SK-MEL-5 (cell line): ENCODE measurements at places on chromosomes 5 and 9.

GRCh38 chr5:131384173-131384572, 120.3 kb downstream of the CDC42SE2 start:
- DNase-seq = no peak

DNA sequence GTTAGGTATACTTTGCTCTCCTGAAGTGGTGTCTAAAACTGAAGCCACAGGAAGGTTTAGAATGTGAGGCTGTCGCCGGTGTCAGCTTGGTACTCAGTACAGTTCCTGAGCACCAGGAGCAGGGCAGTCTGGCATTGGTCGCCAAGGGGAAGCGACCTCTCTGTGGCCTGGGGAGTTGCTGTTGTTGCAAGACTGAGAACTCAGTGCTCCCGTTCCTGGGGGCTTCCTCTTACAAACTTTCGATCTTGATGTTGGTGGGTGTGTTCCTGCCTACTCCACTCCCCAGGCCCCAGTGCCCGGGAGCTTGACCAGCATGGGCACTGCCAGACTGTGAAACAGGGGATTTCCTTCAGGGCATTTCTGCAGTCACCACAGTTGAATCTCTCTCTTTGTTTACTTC, 52.4 kb upstream of the PPARGC1B start:
- DNase-seq = no peak

GRCh38 chr9:4866239-4866969, 73.7 kb downstream of the RCL1 start:
- DNase-seq = no peak

DNA sequence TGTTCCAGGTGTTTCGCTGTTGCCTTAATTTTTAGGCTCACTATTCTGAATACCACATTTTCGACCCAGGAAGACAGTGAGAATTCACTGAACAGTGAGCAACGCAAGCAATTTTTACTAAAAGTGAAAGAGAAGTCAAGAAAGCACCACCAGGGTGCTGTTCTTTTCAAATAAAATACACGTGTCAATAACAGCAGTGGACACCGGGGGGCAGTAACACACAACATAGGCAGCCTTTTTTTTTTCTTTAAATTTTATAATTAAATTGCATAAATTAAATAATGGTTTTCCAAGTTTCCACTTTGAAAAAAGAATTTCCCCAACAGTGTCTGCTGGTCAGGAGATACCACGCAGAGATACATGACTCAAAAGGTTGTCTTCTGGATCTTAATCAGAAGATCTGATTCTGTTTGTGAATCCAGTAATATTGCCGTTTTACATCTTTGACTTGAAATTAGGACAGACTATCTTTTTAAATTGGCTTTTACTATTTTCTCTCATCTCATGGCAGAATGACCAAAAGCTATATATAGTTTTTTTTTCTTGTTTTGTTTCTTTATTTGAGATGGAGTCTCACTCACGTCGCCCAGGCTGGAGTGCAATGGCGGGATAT, 47.1 kb upstream of the SH3GL2 start:
- peak; percentile 64 for DNase-seq

GRCh38 chr5:78268356-78268755, 26.1 kb downstream of the AP3B1 start:
- no peak for DNase-seq

DNA sequence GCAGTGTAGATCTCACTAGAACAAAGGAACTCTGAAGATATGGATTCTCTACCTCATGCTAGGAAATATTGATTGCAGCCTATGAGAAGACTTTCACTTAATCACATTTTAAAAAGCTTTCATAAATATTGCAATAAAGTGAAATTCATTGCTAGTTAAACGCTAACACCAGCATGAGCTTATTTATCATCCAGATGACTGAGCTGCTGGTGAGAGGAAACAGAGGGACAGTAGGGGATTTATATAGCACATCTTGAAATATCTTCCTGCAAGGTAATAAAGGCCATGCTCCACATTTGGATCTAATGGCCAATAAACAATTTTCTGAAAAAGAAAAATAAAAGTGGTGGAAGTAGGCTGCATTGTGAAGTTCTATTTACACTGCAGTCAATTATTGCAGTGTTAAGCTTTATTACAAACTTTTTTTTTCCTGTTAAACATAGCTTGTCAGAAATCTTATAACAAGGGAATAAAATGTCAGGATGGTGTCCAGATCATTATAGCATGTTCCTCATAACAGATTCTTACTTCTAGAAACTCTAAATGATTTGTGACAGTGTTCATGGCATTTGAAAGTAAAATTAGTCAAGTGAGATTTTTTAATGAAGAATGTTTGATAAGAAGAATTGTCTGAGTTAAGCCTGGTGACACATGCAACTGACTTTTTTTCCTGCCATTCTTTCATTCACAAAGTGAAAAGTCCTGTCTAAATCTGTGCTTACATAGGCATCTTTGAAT, 342.6 kb downstream of the DMAC1 start:
- no peak for DNase-seq

DNA sequence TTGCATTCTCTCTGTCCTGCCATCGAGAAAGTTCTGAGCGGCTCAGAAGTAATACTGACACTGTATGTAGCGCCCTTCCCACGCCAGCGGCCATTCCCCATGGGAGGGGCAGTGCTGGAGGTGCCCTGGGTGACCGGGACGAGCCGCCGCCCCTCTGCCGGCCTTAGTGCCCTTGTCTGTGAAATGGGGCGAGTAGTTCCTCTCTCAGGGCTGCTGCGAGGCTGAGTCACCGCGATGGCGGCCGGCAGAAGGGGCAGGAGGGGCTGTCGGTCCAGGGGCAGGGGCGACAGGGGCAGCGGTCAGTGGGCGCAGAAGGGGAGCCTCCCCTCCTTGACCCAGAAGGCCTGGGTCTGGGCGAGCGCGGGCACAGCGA, 148.9 kb downstream of the GAPVD1 start:
- no peak for DNase-seq

- DNase-seq = no peak
Observed at GRCh38 chr5:106418196-106418595, 1252.5 kb downstream of the EFNA5 start.

DNA sequence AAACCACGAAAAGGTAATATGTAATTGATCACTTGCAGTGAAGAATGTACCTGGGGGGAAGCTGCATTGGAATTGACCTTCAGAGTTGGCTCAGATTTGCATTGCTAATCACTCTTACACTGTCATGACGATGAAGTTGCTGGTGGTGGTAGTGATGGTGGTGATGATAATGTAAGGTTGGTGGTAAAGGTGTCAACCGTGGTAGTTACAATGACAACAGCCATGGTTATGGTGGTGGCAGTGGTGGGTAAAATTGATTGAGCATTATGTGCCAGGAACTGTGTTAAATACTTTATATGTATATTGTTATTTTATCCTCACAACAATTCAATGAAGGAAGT, 282.4 kb downstream of the NR3C1 start:
- DNase-seq = no peak

DNA sequence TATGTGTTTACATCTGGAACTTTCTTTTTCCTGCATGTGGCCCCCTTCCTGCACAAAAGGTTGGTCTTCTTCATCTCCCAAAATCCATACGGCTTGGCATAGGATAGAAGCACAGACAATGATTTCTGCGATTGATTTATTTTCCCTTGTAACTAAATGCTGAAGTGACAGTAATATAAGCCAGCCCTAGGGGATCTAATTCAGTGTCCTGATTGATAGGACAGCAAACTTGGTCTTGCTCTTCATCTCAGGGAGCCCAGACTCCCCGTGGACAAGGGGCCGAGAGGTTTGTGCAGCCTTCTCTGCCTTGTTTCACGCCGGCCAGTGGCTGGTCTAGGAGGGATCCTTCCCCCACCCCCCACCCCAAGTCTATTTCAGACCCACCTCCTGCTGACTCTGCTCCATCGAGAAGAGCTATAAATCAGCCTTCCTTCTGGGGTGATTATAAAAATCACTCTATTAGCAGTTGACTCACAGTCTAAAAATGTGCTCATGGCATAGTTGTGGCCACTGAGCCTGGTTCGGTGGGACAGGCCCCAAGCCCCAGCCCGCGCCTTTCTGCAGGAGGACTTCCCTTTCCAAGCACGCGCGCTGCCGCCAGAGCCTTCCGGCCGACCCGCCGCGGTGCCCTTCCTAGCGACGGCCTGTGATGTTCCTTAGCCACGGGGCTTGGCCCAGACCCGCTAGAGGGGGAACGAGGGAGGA, 89.8 kb upstream of the COL5A1 start:
- no peak for DNase-seq

DNA sequence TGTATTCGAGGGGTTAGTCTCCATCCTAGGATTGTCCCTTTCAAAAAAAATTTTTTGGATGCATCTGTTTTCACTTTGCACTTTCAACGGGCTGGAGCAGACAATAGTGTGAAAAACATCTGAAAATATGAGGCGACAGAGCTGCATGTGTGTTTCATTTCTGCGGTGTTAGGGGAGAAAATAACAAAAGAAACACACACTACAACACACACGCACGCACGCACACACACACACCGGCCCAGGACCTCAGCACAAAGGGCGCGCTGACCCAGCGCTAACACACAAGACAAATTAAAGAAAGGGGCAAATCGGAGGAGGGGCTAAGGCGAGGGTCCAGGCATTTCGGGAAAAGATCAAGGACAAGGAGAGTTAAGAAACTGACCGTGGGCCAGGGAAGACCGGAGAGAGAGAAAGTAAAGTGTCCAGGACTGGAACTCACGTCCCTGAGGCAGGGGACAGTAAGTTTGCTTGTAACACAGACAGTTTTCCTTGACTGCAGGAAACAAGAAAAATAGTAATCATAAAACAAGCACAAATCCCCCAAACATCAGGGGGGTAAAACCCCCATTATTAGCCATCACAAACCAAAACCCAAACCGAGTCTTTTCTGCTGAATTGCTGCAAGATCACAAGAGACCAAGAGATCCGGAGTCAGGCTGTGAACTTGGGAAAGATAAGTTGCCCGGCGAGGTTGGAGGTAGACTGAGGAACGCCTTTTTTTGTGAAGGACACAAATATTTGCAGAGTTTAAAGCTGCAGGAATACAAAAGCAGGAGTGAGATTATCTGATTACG, 302.1 kb downstream of the PARP8 start:
- no peak for DNase-seq

- DNase-seq = no peak
Observed at GRCh38 chr9:91362051-91362611, 413 bp upstream of the AUH start.

DNA sequence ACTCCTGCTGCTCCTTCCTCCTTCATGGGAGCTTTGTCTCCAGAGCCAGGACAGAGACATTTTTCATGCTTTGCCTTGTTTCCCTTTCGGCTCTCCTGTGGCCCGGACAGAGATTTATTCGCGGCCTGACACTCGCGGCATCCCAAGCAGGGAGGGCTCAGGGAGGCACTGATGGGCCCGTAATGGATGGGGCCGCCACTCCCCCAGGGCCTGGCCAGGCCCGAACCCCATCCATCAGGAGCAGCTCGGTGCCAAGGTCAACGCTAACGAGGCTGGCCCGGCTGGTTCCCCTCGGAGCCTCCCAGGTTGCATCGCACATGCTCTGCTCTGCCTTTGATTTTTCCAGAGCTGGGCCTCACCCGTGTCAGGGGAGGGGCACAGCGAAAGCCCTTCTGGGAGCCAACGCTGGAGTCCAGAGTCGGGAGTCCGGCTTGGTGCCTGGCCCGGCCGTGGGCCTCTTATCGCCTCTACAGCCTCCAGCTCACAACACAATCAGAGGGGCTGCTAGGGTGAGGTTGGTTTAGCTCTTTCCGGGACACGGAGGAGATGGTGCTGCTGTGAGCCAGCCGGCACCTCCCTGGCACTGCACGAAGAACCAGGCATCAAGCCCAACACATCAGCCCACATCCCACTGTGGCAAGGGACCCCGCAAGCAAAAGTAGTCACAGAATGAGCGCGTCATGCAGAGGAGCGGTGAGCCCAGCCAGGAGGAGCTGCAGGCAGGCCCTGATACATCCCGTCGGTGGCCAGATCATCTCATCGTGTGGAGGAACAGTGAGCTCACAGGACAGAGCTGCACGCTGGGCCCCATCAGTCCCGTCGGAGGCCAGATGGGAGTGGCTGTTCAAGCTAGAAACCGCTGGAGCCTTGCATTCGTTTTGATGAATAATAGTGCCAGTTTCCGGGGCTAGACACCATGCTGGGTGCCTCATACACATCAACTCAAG, 72.2 kb upstream of the BARHL1 start:
- no peak for DNase-seq

GRCh38 chr5:44099643-44100042, 289.6 kb downstream of the FGF10 start:
- DNase-seq = no peak

GRCh38 chr5:132147663-132148062, 74.1 kb downstream of the CSF2 start:
- no peak for DNase-seq

DNA sequence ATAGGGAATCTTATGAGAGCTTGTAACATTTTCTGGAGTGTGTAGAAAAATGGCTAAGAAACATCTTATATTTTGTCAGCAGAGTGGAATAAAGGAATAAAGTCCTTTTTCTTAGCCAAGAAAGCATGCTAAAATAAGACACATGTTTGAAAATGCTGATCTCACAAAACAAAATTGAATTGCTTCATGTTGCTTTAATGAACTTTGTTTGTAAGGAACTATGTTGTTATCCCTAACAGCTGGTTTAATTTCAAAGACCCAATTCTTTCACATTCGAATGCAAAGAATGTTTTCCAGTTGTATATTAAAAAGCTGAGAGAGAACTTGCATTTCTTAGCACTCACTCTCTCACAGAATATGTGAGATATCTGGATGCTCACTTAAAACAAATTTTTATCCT, 107.6 kb downstream of the MUSK start:
- no peak for DNase-seq

DNA sequence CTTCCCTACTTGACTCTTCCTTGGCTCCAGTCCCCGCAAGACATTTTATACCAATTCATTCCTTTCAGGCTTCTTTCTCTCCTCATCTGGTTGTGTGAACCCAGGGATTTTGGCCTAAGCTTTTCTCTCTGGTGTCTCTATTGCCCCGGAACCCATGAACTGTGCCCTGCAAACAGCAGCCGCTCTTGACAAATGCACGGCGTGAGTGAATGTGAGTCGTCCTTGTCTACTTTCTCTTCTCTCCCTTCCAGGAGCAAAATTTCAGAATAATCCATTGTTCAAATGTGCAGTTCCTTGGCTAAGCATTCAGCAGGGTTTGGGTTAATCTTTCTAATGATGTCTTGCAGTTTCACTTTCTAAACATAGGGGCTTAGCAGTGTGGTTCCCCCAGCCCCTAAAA, 250.4 kb upstream of the IRX4 start:
- DNase-seq = no peak

- DNase-seq = no peak
Observed at GRCh38 chr5:151095341-151096000, 14.6 kb upstream of the TNIP1 start.
